NCI-H2107 (cell line): ENCODE measurements at places on chromosomes 11 and 22.

GRCh38 chr22:20573176-20573832, 65.9 kb downstream of the MED15 start:
- no peak for DNase-seq

- DNase-seq = no peak
These were observed 4.1 kb downstream of the ROBO3 start for GRCh38 chr11:124869331-124869730.

DNA sequence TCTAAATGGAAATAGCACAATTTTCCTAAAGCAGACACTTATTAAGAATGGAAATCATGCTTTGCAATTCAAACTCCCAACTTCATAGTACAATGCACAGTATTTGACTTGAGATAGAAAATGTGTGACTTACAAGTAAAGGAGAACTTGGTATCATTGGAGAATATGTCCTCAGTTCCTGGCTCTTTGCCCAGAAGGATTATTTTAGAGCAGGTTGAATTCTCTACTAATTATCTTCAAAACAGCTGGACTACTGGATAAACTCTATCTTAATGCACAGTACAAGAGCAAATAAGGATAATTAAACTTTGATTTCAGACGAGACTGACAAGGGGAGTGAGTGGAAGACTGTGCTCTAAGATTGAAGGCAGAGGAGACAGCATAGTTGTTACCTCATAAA, 839.4 kb downstream of the OPCML start:
- no peak for DNase-seq

DNA sequence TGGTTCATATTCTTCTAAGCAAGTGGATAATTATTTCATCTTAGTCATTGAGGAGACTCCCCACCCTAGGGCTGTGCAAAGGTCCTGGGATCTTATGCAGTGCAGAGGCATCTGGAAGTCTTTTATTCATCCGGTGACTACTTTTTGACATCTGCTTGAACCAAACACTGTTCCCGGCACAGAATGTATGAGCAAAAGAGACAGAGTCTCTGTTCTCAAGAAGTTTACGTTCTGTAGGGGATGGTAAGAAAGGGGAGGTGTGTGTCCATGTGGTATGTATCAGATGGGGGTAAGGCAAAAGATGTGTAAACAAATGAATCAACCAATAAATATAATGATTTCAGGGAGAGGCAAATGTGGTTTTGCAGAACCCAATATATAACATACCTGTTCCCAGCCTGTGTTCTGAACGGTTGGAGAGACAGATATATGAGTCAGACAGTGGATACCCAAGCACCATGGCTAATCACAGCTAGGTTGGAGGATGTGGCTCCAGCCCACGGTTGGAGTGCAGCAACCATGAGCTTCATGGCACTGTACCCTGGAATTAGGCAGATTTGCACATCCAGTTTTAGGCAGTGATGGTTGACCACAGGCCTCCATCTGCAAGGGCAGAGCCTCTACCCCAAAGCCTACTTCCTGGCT, 75.1 kb upstream of the CADM1 start:
- no peak for DNase-seq

DNA sequence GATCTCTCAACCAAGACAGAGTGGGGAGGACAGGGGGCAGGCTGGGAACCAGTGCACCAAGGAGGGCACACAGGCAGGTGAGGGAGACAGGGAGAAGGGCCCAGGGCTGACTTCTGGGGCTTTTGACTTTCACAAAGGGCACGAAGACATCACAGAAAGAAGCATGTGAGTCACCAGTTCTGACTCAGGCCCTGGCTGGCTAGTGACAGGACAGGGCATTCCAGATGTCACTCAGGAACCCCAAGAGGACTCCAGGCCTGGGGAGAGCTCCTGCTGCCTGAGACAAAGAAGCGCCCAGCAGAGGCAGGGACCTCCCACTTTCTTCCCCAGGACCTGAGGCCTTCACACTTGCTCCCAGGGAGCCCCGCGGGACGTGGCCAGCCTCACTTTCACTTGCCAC, 497.2 kb downstream of the BUD13 start:
- DNase-seq = no peak

GRCh38 chr22:36010882-36011281, 17.7 kb downstream of the RBFOX2 start:
- DNase-seq = no peak

DNA sequence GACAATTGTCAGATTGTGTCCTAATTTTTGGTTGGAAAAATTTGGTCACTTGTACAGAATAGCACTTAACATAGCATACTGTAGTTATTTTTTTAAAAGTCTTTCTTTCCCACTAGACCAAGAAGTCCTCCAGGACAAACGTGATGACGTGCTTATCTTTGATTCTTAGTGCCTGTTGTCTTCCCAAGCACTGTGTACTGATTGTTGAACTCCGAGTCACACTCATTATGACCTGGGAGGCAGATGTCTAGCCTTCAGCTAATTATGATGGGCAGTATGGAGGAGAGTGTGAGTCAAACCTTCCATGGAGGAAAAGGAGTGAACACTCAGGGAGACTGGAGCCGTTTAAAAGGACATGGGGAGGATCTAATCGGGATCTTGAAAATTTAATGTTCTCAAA, 119.8 kb downstream of the SPON1 start:
- DNase-seq = no peak

- no peak for DNase-seq
These were observed 38.2 kb upstream of the LYVE1 start for GRCh38 chr11:10606536-10607208.

DNA sequence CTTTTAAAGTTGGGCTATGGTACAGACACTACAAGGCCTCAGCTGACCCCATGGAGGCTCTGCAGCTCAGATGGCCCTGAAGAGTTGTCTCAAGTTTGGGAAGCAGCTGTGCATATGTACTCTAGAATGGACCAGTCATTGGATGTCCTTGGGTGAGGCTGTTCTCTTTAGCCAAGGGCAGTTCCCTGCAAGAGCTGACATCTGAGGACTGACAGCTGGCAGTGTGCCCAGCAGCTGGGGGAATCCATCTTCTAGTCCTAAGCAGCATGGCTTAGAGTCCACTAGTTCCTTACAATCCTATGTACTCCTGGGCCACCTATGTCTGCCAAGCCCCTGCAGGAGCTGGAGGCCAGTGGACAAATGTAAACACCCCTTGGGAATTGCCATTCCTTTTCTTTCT, 76.5 kb downstream of the C11orf91 start:
- DNase-seq = no peak

DNA sequence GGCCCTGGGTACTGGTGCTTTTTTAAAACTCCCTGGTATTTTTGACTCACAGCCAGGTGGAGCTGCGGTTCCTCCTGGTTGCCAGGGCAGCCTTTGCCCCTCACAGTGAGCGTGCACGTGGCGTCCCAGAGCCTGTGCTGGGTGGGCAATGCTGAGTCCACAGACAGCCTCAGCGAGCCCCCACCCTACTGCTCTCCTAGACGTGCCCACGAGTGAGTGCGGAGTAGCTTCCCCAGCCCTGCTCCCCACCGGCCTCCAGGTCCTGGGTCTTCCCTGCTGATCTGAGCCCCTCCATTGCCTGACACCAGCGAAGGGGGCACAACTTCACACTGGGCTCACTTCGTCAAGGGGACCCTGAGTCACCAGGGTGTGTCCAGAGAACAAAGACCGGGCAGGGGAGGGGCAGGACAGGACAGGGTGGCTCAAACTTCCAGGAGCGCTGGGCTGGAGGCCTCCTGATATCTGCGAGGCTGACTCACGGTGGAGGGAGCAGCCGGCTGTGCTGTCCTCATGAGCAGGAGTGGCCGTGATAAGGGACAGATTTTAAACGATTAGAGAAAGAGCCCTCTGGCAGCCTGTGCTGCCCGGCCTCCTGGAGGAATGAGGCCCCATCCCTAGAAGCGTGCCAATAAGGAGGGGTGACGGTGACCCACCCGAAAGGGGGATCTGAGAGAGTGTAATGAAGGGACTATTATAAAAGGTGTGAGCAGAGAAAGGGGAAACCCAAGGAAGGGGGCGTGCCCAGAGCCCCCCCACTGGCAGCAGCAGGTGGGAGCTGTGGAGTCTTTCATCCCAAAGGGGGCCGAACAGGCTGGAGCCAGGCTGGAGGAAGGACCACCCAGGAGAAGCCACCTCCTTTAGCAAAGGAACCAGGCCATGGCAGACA, 129.3 kb upstream of the FGF3 start:
- no peak for DNase-seq

GRCh38 chr11:117421041-117421440, 93.4 kb downstream of the CEP164 start:
- DNase-seq = no peak

DNA sequence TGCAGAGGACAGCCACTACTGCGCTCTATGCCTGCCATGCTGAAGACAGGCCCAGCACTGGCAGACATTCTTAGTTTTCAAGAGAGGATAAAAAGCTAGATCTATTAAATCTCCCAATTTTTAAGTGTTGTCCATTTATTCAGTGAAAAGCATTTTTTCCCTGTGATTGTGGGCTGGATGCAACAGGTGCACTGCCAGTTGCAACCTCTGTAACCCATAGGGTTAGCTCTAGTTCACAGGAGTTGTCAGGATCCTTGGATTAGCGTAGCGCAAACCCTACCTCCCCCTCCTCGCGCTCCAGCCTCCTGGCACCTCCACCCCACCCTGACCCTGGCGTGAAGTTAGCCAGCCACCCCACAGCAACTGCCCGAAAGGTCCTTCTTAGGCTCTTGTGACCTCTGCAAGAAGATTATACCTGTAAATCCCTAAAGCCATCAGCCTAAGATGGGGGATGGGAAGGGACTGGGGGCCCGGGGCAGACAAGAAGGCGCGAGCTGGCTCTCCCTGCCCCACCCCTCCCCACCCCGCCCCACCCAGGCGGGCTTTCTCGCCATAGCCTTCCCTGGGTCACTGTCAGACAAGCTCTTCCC, 30.9 kb downstream of the EIF3F start:
- no peak for DNase-seq

DNA sequence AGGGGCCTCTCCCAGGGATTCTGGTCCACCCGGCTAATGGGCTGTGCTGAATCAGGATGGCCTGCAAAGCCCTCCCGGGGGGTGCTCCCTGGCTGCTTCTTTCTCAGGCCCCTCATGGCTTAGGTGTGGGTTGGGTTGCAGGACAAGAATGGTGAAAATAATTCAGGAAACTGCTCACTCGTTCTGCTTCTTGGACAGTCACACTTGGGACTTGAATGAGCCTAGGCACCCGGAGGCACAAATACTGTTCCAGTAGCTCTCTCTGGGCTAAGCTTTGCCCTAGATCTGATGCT, 83.2 kb downstream of the TRIM29 start:
- no peak for DNase-seq

DNA sequence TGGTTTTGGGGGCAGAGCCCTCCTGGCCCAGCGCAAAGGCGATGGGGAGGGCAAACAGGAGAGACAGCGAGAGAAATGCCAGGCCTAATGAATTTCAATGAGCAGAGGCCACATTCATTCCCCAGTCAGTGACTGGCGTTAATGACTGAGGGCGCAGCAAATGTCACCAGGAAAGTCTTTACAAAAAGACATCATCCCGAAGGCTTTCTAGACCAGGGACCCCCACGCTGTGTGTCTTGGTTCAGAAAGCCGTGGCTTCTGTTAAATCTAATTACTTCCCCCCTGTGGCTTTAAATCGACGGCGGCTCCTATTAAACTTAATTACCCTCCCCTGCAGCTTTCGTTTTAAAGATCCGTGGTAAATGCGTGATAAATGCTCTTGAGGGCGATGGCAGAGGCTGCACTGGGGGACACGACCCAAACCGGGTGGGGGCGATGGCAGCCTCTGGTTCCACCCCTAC, 1.6 kb upstream of the FGF19 start:
- no peak for DNase-seq

- DNase-seq = no peak
These were observed 13.6 kb downstream of the SEPTIN3 start for GRCh38 chr22:41982865-41983264.

- peak; percentile 49 for DNase-seq
These were observed 5.2 kb upstream of the MB start for GRCh38 chr22:35622191-35622913.

DNA sequence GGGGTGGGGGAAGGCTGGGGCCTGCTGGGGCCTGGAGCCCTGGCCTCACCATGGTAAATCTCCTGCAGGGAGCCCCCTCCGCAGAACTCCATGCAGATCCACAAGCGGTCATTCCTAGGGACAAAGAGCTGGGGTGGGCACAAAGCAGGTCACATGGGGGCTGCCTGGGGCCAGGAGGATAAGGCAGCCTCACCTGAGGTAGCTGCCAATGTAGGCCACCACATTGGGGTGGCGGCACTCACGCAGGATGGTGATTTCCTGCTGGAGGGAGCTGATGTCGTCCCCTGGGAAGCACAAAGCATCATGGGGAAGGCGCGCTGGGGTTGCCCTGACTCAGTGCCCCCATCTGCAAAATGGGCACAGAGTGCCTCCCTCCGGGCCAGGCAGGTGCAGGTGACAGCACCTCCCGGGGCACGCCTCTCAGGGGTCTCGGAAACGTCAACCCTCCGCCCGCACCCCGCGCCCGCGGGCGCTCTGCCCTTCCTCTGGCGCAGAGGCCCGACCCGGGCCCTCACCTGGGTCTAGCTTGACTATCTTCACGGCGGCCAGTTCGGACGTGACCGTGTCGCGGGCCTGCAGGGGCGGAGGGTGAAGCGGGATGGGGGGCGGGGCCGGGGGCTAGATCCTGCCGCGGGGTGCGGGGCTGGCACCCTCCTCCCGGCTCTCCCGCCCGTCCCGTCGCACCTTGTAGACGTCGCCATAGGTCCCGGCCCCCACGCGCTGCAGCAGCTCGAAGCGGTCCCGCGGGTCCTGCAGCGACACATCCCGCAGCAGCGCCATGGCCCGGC, 450 bp downstream of the MAP4K2 start:
- no peak for DNase-seq

- no peak for DNase-seq
These were observed 42.1 kb upstream of the ALX4 start for GRCh38 chr11:44351898-44352498.

DNA sequence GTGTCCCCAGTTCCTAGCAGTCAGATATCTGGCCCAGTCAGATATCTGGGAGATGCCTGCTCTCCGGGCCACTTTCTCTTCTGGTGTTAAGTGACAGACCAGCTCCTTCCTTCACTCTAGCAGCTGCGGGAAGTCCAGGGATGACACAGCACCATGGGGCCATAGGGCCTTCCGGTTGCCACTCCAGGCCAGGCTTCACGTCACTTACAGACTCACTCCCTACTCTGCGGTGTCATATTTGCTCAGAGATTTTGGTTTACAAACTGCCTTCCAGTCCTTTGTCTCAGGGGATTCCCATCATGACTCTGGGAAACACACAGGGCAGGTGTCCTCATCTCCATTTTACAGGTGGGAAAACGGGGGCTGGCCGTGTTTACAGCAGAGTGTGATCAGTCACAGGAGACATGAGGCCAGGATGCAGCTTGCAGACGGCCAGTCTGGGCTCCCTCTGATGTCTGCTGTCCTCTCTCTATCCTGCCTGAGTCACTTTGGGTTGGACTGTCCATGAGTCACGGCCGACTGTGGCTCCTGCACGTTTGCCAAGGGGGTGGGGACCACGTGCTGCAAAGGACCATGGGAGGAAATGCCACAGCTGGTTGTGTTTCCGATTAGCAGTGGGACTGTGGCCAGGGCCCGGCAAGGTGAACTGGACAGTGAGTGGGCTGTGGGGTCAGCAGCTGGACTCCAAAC, 8.2 kb upstream of the TBC1D22A start:
- DNase-seq = no peak
